GM23338 (cell line): ENCODE measurements at places on chromosomes 5 and 9. TPM values are rescaled to one million over a fixed set of nuclear protein-coding genes. Genes with fewer than 3 reads are reported as not detected.

DNA sequence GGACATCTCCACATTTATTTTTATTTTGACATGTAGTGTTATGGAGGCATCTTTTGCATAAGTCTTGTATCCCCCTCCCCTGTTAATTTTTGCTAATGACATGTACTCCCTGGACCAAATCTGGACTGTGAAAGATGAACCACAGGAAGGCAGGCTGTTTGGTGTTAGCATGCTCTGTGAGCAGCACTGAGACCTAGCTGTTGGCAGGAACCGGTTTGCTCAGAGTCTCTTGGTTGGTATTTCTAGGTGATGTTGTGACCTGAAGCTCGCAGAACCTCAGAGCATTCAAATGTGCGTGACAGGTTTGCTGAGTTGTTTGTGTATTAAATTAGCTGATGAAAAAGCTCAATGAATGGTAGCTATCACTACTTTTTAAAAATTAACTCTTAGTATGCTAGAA lies 53.6 kb upstream of the PHF2 start:
- no peak for DNase-seq

DNA sequence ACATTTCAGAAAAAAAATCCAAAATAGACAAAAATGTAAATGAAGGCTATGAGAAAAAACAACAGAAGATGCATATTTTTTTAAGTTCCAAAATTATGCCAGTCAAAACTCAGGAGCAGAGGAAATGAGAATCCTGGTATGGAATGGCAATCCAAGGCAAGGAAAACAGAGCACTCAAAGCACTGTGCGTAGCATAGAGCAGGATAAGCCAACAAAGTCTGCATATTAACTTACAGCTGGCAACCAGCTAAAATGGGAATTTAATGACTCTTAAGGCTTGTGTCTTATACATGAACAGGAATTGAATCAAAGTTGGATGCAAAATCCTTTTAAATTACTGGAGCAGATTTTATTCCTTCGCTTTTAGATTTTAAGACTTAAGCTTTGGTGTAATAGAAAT lies 203.5 kb upstream of the DAPK1 start:
- no peak for DNase-seq

DNA sequence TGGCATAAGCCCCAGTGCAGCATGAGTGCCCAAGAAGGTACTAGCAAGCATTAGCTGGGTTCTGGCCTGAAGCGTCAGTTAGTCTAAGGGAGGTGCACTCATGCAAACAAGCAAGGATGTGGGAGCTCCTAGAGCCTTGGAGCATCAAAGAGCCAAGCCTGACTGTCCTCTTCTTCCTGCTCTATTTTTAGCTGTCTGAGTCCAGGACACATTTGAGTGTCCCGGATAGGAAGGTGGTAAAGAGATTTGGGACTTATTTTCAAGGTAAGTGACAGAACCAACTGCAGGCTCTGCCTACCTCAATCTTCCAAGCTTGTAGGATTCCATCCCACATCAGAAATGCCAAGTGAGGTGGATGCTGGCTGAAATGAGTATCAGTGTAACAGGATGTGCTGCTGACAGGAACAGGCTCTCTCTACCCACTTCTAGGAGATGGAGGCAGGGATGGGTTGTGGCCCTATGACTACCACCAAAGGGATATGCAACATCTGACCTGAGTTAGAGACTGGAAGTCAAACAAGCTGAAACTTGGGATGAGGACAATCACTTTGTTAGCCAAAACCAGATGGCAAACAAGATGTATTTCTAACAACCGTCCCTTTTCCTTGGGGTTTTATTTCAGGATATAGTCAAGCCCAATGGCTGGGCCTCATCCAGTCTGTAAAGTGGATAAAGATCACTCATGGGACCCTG lies 15.1 kb downstream of the MACROH2A1 start:
- DNase-seq: no peak

The CDX1 gene
- polyA plus RNA-seq: not detected in 2 replicates

GRCh38 chr9:128818839-128819715 lies 777 bp downstream of the ENDOG start:
- peak; percentile 53 for DNase-seq

DNA sequence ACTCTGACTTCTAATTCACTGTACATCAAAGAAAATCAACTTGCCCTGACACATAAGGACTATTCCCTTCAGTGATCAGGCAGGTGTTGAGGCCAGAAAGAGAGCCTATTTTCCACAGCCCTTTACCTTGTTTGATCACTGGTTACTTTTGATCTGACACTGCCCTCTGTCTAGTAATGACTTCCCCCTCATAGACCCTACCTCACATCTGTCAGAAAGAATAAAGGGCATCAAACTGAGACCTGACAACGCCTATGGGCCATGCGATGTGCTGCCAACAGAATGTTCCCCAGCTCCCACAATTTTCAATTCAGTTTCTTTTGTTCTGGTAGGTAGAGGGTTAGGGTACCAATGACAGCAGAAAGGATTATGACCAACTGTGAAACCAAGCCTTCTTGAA lies 47.7 kb downstream of the FBXL17 start:
- no peak for DNase-seq

DNA sequence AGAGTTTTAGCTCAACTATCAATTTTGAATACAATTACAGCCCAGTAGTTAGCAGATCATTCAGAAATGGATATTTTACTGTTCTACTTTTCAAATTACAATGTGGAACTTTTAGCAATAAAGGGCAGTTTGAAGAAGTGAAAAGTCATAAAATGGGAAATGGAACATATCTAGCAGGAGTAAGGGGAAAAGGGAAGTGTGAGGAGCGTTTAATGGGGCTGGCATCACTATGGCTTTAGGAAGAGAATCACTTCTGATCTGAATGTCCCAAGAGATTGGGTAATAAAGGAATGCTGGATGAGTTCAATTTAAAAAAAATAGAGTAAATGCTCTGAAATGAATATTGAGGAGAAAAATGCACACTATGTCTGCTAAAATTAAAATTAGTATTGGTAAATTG lies 77.4 kb downstream of the ATPSCKMT start:
- no peak for DNase-seq

The PHYHD1 gene
- polyA plus RNA-seq: 16.8 and 23.4 TPM in 2 replicates

DNA sequence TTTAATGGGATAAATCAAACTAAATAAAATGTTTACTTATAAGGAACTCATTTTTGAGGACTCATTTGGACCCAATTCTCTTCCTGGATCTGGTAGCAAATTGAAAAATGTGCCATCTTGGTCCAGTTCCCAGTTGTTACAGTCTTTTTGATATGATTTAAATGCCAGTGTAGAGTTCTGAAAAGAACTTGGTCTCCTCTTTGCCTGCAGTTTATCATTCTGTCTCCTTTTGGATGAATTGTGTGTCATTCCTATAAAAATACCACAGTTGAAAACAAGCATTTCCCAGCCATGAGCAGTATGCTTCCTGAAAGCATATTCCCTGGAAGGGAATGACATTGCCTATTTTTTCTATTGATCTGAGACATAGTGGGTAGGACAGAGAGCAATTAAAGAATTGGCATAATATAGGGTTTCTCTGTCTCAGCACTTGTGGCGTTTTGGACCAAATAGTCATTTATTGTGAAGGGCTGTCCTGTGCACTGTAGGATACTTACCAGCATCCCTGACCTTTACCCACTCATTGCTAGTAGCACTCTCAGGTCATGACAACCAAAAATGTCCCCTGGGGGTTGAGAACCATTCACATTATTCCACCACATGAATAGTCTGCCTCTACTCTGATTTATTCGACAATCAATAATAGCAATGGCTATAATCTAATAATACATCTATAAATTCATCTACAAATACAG lies 181.8 kb downstream of the NXNL2 start:
- no peak for DNase-seq

GRCh38 chr5:39604491-39604890 lies 179.7 kb upstream of the DAB2 start:
- no peak for DNase-seq

The CCDC187 gene
- polyA plus RNA-seq: not detected in 2 replicates

The SPATA31C1 gene
- polyA plus RNA-seq: 0.16 TPM in 1 of 2 replicates, not detected in the other

DNA sequence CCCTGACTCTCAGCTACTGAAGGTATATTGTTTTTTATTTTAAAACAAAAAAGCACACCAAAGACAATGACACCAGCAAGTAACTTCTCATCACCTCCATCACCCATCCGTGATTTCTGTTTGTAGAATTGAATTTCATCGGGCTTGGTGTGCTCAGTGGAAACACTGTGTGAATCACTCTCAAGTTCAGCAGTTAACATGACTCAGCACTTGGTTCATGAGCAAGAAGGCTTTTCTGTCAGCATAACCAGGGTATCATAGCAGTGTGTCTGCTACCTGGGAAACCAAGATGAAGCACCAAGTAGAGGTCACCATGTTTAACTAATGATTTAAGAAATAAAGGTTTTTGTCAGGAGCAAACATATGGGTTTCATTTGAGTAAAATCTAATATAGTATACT lies 123.7 kb downstream of the INSYN2B start:
- no peak for DNase-seq

GRCh38 chr9:107180206-107180605 lies 102.9 kb upstream of the RAD23B start:
- DNase-seq: no peak

The KIAA0825 gene
- 1.8 TPM in 2 replicates for polyA plus RNA-seq

GRCh38 chr5:57676222-57677098 lies 193.8 kb upstream of the ACTBL2 start:
- DNase-seq: no peak

DNA sequence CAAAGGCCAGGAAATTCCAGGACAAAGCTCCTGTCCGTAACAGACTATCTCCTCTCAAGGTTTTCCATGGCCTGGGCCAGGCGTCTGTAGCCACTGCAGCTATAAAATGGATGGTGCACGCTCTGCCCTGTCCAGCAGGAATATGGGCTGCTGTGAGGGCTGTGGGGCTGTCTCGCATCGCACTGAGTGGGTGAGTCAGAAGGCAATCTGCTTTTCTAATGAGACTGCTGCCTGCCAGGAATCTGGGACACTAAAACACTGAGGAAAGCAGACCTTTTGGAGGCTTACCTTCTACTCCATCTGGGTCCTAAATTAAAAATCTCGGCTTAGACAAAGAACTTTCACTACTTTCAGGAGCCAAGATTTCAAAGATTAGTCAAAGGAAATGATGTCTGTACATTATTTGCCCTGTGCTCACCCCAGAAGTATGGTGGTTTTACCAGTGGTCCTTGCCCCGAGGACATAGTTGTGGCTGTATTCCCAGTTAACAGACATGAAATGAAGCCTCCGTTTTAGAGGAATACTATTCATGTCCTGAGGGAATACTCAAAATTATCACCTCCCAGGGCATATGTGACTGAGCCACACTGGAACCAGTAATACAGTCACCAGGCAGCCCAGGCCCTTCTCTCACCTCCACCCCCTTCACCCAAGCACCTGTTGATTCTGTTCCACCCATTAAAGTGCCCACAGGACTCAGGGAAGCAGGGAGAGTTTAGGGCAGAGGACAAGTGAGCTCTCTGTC lies 56.4 kb downstream of the PFDN1 start:
- no peak for DNase-seq

GRCh38 chr5:77390795-77391194 lies 101.3 kb downstream of the WDR41 start:
- no peak for DNase-seq

DNA sequence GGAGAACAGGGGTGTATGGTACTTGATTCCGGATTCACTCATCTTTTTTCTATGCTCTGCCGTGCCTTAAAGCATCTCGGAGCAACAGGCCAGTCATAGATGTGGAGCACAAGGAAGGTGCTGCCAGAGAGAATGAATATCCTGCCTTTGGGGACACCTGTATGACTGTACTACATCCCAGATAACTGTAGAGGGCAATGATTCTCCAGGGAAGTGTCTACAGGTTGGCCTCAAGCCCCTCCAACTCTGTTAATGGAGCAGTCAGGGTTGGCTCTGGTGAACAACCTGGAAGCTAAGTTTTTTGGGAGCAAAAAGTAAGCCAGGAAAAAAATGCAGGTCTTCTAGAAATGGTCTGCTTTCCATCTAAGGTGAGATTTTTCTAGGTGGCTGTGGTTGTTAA lies 71.0 kb downstream of the NREP start:
- DNase-seq: peak; percentile 75

- no peak for DNase-seq
Observed at GRCh38 chr9:3855929-3856328, 330.1 kb upstream of the RFX3 start.

- DNase-seq: no peak
Observed at GRCh38 chr5:142796492-142797109, 26.4 kb downstream of the ARHGAP26 start.

The PCDHB16 gene
- polyA plus RNA-seq: 0.73 and 0.92 TPM in 2 replicates

GRCh38 chr5:64789457-64789856 lies 20.7 kb downstream of the CWC27 start:
- no peak for DNase-seq

The POLR1E gene
- polyA plus RNA-seq: 15.4 and 19.2 TPM in 2 replicates

The LURAP1L gene
- 0.68 and 1.6 TPM in 2 replicates for polyA plus RNA-seq

- DNase-seq: no peak
Observed at GRCh38 chr9:38414040-38414723, 10.1 kb downstream of the IGFBPL1 start.

GRCh38 chr5:1035421-1036405 lies 27.1 kb downstream of the NKD2 start:
- no peak for DNase-seq

DNA sequence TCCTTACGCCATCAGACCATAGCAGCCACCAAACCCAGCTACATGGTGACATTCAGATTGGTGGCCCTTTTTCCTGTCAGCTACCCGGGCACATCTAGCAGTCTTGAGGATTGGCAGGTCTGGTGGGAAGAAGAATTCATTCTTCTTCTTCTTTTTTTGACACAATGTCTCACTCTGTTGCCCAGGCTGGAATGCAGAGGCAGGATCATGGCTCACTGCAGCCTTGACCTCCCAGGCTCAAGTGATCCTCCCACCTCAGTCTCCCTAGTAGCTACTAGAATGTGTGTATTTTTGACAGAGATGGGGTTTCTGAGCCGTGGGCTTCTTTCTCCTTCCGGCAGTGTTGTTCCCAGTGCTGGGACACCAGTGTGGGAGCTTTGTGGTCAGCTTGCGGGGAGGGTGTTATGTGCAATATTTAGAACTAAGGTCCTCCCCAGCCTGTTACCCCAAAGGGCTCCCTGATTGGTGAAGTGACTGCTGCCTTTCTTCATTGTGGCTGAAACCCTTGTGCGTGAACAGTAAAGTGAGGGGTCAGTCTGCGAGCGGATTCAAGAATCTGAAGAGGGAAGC lies 3.4 kb downstream of the NTMT1 start:
- no peak for DNase-seq

GRCh38 chr5:132176521-132176945 lies 51.1 kb downstream of the P4HA2 start:
- DNase-seq: peak; percentile 28

- DNase-seq: peak; percentile 17
Observed at GRCh38 chr5:157890836-157891597, 32.1 kb upstream of the CLINT1 start.

The NEURL1B gene
- 1.9 and 2.1 TPM in 2 replicates for polyA plus RNA-seq

- DNase-seq: no peak
Observed at GRCh38 chr5:880816-881550, 11.6 kb downstream of the BRD9 start.

GRCh38 chr5:137440795-137441194 lies 58.3 kb downstream of the SPOCK1 start:
- no peak for DNase-seq

The PCDHB4 gene
- polyA plus RNA-seq: 0.87 and 1.3 TPM in 2 replicates
